ENCODE measurements at places on chromosomes 5 and 9.
A peak's percentile ranks its signal among the peaks of the same experiment; 100 is the strongest.

DNA sequence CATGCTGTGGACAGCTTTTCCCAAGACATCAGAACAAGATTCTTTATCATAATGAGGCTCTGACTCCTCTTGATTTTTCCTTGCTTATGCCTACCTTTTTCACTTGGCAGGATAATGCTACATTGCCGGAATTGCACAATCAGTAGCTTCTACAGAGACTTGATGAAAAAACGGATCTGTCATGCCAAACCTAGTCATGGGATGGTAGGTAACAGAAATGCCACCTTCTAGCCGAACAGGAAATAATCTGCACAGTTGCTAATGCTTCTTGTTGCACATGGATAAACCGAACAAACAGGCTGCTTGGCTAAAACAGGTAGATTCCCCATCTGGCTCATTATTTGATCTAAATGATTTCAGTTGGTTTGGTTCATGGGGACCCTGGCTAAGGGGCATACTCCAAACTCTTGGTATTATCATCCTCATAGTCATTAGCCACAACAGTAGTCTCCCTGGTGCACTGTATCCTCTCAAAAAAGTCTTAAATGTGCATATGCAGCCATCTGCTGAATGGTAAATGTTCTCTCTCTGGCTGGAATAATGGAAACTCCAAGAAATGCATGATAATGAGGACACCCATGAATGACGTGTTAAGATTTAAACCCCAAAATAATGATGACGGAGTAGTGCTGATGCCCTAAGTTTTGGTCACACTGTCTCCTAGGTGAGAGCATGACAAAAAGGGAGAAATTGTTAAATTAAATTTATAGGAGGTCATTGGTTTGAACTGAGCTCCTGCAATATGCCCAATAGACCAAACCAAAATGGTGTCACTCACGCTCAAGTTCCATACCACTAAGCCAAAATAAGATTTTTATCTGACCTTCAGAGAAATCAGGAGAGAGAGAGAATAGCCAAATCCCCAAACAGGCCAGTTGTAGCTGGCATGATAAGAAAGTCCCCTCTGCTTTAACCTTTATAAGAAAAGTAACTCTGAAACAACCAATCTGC lies 47.0 kb downstream of the RAPGEF1 start:
- H3K27me3 ChIP-seq: no peaks in the 10 kb centered on the region
- no peak overlapping the region for H3K4me3 ChIP-seq
- no peaks in the 10 kb centered on the region for H3K36me3 ChIP-seq
- no peak for DNase-seq

DNA sequence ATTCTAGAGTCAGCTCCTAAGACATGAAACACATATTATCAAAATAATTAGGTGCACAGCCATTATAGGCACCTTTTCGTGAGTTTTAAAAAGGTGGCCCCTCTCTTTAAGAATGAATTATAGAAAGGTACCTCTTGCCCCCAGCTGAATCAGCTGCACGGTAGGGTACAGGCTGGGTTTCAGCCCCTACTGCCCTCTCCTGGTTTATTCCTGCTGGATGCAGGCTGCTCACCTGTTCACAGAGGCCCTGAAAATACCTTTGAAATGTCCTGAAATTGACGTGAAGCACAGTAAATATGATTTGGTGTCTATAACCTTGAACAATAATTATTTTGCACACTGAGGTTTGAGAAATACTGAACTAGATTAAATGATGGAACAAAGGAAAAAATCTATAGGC lies 504.8 kb upstream of the SGCD start:
- no peaks in the 10 kb centered on the region for H3K27me3 ChIP-seq
- no peaks in the 10 kb centered on the region for H3K4me1 ChIP-seq
- no peak overlapping the region for H3K27ac ChIP-seq
- no peaks in the 10 kb centered on the region for H3K36me3 ChIP-seq
- no peak overlapping the region for H3K4me3 ChIP-seq

DNA sequence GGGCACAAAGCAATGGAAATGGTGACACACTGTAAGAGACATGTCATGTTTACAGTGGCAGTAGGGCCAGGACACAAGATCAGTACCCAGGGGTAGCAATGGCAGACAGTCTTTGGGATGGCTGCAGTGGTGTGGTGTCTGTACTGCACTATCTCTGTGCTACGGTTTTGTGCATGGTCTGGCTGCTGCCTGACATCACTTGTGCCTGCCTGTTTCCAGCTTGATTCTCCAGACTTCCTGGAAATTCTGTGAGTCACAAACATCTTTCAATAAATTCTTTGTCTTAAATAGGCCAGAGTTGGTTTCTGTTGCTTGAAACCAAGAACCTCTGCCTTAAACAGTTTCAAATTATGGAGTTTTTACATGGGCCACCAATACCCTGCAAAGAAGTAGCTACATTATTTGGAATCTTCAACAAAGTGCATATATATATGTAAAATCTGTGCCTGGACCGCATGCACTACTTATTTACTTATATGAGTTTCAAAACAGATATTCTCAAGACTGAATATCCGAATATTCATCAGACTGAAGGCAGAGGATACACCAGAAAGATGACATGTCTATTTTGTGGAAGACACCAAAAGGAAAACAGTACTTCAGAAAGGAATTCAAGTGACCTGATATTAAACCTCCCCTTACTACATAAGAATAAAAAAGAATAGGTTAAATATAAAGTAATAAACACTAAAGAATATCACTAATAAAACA lies 188.1 kb downstream of the RFX3 start:
- no peak overlapping the region for H3K4me3 ChIP-seq
- no peaks in the 10 kb centered on the region for H3K36me3 ChIP-seq

DNA sequence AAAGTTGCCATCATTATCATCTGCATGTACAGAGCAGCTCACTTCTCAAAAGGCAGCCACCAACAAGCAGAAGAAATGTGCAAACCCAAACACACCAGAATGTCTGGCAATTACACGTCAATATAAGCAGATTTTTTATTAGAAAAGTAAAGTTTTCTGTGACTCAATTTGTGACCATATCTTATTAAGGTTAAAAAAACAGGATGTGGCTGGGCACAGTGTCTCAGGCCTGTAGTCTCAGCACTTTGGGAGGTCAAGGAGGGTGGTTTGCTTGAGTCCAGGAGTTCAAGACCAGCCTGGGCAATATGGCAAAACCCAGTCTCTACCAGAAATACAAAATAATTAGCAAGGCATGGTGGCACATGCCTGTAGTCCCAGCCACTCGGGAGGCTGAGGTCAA lies 176.7 kb downstream of the FANCC start:
- H3K36me3 ChIP-seq: no peaks in the 10 kb centered on the region
- H3K4me3 ChIP-seq: no peak overlapping the region
- peaks cover 6% of the 10 kb centered on the region for H3K4me1 ChIP-seq
- no peak for DNase-seq
- no peaks in the 10 kb centered on the region for H3K27me3 ChIP-seq

DNA sequence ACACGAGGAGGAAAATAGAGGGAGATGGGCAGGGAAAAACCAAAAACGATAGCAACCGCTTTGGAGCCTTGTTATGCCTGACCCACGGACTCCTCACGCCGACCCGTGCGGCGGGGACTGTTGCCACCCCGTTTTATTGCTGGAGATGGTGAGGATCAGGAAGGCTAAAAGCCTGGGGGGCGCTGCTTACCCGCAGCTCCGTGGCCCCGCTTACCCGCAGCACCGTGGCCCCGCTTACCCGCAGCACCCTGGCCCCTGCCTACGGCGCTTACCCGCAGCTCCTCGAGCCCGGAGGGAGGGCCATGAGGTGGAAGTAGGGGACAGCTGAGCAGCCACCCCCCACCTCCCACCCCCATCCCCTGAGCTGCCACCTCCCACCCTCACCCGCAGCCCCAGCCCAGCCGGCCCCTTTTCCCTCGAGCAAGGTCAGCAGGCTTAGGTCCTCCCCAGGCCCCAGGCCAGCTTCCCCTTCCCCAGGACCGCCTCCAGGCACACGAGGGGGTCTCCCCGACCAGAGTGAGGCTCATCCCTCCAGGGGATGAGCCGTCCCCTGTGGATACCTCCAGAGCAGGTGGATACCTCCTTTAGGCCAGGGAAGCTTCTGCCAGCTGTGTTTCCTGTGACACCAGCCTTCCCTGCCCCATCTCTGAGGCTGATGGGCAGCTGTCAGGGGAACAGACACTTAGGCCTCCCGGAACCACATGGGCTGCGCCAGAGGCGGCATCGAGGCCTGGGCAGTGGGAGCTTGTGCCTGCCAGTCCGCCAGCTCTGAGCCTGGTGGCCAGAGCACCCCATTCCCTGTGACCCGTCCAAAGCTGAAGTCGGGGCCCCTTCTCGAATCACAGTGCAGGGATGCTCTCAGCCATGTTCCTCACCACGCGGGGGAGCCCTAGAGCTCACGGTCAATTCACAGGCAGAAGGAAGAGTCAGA lies 92.3 kb downstream of the LMX1B start:
- H3K4me1 ChIP-seq: no peaks in the 10 kb centered on the region
- peak; percentile 11 for DNase-seq
- no peak overlapping the region for H3K4me3 ChIP-seq
- no peak overlapping the region for H3K27ac ChIP-seq
- no peaks in the 10 kb centered on the region for H3K36me3 ChIP-seq
- H3K27me3 ChIP-seq: peaks cover 48% of the 10 kb centered on the region

All from IMR-90 (cell line).